Renal pelvis (tissue), 12 donors: ENCODE measurements at places on chromosomes 1 and 21. TPM values are rescaled to one million over a fixed set of nuclear protein-coding genes. Genes with fewer than 3 reads are reported as not detected.

- no peak for DNase-seq
These were observed 72.6 kb upstream of the TRABD2B start for GRCh38 chr1:48069662-48070395.

GRCh38 chr1:45982359-45982758 lies 150.1 kb downstream of the PIK3R3 start:
- DNase-seq = no peak

GRCh38 chr1:42420911-42421585 lies 34.8 kb downstream of the ZMYND12 start:
- peak; percentile 93 for DNase-seq

DNA sequence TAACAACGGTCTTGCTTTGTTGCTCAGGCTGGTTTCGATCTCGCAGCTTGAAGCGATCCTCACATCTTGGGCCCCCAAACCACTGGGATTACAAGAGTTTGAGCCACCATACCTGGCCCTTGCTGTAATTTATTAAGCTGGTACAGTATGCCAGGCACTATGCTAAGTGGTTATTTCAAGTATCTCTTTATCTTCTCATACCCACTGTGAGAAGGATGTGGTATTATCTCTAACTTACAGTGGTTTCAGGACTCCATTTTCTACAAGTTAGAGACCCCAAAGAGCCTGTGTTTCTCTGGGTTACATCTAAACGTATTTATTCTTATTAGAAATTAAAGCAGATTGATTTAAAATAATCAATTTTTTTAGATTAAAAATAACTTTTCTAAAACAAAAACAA lies 8.1 kb upstream of the ST3GAL3 start:
- no peak for DNase-seq

GRCh38 chr1:205669341-205670149 lies 10.8 kb downstream of the SLC45A3 start:
- DNase-seq = no peak

- DNase-seq = no peak
These were observed 44.9 kb downstream of the GFI1 start for GRCh38 chr1:92441697-92442342.

LCE2A gene
- polyA plus RNA-seq = not detected

DNA sequence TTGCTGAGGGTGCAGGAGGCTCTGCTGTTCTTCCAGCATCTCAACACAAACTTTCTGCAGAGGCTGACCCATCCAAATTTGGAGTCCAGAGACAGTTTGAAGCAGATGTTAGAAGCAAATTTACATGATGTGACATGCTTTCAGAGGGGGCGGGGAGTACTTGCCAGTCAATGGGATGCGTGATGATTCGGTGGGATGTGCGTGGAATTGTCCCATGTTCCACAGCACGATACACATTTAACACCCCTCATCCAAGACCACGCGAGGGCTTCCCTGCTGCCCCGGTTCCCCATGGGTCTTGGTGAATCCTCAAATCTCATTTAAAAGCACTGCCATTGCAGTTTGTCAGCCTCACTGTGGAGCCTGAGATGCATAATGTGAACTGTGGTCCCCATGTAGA lies 78.6 kb upstream of the TLR5 start:
- DNase-seq = no peak

DNA sequence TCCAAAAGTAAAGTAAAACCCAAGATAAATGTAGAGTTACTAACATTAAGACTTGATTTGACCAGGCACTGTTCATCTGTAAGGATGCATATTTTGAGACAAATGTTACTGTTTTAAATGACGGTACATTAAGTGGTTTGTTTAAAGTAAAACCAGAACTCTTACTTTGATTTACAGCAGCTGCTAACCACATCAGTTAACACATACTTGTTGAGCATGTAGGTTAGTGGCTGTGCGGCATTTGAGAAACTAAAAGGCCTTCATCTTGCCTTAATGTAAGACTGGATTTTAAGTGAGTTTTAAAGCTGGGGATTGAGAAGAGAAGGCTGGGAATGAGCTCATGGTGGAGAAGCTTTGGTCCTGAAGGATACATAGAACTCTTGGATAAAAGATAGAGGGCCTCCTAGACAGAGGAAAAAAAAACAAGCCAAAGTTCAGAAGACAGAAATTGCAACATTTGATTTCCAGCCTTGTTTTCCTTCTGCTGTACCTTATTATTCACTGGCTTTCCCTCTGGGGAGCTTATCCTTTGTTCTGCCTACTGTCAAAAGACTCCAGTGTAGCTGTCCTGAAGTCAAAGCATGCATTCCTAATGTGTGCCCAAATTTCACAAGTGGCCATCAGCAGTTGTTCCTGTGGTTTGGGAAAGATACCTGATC lies 66.6 kb downstream of the MTR start:
- no peak for DNase-seq

DNA sequence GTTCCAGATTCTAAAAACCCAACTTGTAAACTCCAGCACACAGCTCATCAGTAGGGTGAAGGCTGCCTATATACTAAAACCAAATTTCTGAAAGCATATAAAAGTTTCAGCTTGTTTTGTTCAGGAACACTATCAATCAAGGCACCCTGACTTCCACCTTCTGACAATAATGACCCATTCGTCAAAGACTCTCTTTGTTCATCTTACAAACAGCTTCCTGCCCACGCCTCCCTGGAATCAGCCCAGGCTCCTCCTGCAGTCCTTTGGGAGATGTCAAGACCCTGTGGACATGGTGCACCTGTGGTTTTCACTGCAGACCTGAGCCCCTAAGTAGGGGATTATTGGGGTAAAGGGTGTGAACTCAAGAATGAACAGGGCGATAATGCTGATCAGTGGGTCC lies 178.9 kb upstream of the CAMK1G start:
- no peak for DNase-seq

DNA sequence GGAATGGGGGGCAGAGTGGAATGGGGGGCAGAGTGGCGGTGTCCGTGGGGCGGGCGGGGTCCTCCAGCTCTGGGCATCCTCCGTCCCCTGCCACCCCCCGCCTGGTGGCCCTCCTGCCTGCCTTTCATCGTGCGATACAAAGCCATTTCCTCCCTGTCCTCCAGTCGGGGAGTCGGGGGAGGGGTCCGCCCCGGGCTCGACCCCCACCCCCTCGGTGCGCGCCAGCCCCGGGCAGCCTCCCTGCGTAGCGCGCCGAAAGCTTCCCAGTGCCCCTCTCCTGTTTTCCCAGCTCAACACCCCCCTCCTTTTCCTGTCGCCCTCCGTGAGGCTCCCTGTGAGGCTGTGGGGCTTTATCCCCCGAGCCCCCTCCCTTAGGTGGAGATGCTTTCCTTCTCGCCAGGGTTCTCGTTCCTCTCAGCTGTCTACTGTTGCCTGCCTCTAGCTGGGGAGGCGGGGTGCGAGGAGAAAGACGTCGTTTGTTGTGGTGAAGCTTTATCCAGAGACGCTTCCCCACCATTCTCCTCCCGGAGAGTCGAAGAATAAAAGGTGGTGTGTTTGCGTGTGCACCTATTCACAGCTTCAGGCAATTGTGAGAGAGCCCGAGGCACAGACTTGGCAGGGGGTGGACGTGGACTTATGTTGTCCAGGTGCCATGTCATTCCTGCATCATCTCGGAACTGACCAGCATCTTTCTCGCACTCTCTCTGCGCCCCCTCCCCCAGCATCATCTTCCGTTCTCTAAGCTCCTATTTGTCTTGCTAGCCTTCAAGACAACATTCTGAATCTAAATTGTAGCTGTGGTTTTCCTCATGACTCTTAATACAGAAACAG lies 848 bp downstream of the DNM3 start:
- no peak for DNase-seq
